ENCODE measurements at places on chromosomes 2 and 18.

- DNase-seq = peak; percentile 60
Measured at GRCh38 chr2:69642709-69643601, 584 bp downstream of the AAK1 start.

GRCh38 chr2:10345813-10346212 is 43.1 kb downstream of the HPCAL1 start:
- no peak for DNase-seq

DNA sequence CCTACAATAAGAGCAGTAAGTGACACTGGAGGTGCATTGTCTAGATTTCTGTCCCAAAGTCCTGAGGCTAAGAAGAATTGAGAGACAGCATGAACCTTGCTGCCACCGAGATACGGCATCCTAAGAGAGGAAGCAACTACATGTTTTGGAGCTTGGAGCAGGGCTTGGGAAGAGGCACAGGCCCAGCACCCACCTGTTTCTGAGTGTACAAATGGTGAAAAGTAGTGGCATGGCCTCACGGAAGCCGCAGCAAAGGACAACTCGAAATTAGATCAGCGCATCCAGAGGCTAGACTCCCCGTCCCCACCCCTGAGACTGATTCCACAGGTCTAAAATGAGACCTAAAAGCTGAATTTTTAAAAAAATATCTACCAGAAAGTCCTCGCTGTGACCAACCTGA is 127.5 kb downstream of the PTGR3 start:
- DNase-seq = no peak

GRCh38 chr2:4356109-4356508 is 652.7 kb downstream of the DCDC2C start:
- DNase-seq = no peak

GRCh38 chr2:152560873-152561595 is 156.2 kb downstream of the PRPF40A start:
- no peak for DNase-seq

DNA sequence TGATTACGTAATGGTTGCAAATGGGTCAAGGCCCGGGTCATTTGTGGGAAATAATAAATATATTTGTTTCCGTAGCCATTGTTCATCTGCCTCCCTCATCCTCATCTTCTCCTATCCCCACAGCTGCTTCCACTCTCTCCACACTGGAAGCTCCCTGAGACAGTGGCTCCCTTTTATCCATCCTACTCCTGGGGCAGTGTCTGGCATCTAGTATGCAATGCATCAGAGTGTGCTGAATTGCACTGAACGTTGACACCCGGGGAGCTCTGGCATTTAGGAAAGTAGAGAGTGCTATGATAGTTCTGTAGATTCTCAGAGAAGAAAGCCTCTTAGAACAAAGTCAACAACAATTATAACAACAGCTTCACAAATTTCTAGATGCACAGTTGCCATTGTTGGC is 45.5 kb upstream of the NAB1 start:
- no peak for DNase-seq

DNA sequence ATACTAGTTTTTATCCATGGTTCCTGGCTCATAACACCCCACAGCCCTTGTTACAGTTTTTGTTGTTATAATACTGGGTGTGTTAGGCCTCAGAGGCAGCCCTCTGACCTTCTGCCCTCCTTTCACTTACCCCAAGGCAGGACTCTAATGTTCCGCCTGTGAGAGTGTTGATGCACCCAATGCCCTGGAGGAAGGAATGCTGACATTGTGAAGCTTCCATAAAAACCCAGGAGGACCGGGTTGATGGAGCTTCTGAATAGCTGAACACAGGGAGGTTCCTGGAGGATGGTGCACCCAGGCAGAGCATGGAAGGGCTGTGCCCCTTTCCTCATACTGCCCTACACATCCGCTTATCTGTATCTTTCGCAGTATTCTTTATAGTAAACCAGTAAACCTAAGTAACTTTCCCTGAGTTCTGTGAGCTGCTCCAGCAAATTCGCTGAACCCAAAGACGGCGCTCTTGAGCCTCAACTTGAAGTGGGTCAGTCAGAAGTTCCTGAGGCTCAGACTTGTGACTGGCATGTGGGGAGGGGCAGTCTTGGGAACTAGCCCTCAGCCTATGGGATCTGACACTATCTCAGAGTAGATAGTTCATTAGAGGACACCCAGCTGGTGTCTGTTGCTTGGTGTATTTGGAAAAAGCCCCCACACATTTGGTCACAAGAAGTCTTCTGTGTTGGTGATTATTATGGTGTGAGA is 10.4 kb downstream of the STON1 start:
- DNase-seq = no peak

GRCh38 chr2:198762441-198762840 is 695.3 kb downstream of the SATB2 start:
- DNase-seq = no peak

- DNase-seq = no peak
Measured at GRCh38 chr2:68203587-68203986, 45.9 kb downstream of the PNO1 start.

GRCh38 chr2:222307978-222308730 is 9.4 kb upstream of the PAX3 start:
- no peak for DNase-seq

DNA sequence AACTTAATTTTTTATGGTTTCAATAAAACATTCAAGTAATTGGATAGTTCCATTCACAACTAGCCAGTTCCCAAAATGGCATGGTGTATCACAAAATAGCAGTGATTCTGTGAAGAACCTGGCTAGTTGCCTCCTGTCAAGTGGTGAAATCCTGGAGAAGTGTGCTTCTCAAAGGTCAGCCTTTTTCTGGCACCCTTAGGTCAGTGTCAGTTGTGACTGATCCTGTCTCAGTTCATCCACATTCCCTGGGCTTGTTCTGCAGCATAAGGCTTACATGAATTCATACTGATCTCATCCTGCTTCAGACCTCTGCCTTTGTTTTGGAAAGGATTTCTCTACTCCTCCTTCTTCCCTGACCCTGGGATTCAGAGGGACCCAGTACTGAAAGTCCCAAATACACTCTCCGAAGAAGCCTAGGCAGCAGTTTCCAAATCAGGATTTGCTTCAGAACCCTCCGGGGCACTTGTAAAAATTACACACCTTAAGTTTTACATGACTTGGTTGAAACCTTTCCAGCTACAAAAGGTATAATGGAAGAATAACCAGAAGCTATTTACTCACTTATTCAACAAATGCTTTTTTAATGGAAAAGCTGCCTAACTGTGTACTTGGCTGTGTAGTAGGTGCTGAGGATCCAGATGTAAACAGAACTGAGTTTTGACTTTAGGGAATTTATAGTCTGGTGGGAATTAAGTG is 11.0 kb downstream of the MAP3K20 start:
- DNase-seq = no peak

GRCh38 chr18:9818423-9818734 is 67.4 kb upstream of the TXNDC2 start:
- no peak for DNase-seq

DNA sequence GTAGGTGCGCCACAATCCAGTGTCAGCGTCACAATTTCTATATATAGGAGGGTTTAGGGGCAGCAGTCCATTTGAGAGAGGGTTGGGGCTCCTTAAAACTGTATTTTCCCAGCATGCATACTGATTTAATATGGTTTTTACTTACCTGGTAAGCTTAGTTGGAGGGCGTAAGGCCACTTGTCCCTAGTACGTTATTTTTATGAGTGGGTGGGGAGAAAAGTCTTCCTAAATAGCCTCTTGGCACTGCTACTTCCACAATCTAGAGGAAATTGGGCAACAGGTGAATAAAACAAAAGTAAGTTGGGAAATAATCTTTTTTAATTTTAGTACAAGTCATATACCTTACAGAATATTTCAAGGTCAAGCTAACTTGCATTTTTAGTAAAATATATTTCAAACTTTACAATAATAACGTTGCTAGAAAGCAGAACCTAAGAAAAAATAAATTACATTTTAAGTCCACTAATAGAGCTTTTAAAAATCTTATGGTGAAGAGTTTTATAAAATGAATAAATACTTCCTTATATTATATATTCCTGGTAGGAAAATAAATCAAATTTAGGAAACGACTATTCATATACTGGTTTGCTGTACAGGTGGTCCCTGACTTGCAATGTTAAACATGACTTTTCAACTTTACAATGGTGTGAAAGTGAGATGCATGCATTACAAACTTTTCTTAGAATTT is 20.9 kb downstream of the DHRS9 start:
- no peak for DNase-seq

- no peak for DNase-seq
Measured at GRCh38 chr2:46504685-46505471, 25.5 kb downstream of the TMEM247 start.

DNA sequence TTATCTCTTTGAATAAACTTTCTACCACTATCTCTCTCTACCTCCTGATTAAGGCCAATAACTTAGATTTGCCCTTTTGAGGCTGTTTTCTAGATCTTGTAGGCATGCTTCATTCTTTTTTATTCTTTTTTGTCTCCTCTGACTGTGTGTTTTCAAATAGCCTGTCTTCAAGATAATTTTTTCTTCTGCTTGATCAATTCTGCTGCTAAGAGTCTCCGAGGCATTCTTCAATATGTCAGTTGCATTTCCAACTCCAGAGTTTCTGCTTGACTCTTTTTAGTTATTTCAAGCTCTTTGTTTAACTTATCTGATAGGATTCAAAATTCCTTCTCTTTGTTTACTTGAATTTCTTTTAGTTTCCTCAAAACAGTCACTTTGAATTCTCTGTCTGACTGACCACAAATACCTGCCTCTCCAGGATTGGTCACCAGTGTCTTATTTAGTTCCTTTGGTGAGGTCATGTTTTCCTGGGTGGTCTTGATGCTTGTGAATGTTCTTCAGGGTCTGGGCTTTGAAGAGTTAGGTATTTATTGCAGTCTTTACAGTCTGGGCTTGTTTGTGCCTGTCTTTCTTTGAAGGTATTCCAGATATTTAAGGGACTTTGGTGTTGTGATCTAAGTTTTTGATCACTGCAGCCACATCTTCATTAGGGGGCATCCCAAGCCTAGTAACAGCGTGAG is 197.3 kb upstream of the STK17B start:
- no peak for DNase-seq

GRCh38 chr18:31510319-31510718 is 12.3 kb downstream of the DSG2 start:
- no peak for DNase-seq
